Stimulated activated CD4-positive, alpha-beta T cell treated with anti-CD3 and anti-CD28 coated beads, TNF-alpha, amount 100 ng/mL, for 48 hours (primary cell): ENCODE measurements at places on chromosomes 16 and 17.
A peak's percentile ranks its signal among the peaks of the same experiment; 100 is the strongest.

DNA sequence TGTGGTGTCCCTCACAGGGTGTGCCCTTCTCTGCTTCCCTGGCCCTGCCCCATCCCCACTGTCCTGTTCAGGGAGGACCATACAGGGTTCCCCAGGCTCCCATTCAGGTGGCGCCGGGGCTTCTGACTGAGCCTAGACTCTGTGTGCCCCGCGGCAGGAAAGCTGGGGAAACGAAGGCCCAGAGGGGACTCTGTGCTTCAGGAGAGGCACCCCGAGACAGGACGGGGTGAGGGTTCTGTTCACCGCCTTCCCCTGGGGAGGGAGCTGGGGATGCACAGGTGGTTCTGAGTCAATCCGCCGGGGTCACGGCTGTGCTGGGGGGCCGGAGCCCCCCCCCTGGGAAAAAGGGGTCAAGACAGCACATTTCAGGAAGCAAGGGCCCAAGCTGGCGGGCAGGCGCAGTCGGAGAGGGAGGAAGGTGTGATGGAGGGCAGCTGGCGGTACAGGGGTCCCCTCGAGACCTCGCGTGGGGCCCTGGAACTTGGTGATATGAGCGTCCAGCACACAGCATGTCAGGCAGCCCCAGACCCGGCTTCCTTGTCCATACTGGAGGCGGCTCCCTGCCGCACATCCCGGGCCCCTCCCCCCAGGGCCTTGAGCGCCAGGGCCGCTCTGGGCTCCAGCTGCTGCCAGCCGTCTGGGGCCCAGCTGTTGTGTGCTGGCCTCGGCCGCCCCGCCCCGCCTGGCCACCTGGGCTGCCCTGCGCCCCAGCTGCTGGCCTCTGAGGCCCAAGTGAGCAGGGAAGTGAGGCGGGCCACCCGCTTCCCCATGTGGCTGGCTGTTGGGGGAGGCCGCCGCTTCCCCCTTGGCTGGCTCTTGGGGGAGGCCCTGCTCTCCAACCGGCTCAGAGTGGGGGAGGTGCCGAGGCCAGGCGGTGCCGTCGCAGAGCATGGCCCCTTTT, 5.6 kb upstream of the NOTUM start:
- DNase-seq, result no peak

GRCh38 chr17:72188801-72189200, 68.0 kb downstream of the SOX9 start:
- no peak for DNase-seq

DNA sequence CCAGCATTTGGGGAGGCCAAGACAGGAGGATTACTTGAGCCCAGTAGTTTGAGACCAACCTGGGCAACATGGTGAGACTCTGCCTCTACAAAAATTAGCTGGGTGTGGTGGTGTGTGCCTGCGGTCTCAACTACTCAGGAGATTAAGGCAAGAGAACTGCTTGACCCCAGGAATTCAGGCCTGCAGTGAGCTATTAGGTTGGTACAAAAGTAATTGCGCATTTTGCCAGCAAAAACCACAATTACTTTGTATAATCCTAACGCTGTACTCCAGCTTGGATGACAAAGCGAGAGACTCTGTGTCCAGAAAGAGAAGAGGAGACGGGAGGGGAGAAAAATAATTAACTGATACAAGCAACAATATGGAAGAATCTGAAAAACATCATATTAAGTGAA, 32.7 kb downstream of the YWHAE start:
- DNase-seq, result no peak

- DNase-seq, result no peak
Observed at GRCh38 chr17:20189302-20189701, 180.1 kb downstream of the SPECC1 start.

GRCh38 chr16:26175944-26176343, 484.2 kb downstream of the HS3ST4 start:
- DNase-seq, result no peak

GRCh38 chr17:36475346-36475970, 11.0 kb upstream of the ZNHIT3 start:
- no peak for DNase-seq

DNA sequence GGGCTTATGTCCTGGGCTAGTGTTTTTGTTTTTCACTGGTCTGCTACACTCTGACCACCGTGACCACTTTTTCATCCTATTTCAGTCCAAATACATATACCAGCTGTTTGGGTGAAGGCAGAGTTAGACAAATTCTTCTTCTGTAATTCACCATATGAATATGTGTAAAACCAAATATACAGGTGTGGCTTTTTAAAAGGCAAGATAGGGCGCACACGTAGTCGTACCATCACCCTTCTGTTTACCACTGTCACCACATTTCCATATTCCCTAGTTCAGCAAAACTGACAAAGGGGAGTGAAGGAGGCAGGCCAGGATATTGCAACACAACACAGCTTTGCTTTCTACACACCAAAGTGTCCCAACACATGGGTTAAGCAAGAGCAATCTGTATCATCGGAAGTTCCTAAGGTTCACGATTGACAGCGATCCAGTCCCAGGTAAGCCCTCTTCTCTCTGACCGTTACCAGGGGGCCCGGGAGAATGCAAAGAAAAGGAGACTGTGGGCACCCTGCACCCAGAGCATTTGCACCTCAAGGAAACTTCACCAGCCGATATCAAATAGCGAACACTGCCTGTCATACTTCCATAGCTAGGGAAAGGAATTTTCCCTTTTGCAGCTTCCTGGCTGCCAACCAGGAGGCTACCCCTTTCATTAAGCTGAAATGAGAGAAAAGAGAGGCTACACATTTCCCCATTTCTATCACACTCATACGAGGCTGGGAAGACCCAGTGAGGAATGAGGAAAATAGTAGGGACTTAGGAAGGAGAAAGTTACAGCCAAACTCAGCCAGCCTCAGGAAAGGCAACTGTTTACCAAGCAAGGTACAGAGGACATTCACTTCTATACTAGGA, 23.1 kb downstream of the CREBBP start:
- no peak for DNase-seq

DNA sequence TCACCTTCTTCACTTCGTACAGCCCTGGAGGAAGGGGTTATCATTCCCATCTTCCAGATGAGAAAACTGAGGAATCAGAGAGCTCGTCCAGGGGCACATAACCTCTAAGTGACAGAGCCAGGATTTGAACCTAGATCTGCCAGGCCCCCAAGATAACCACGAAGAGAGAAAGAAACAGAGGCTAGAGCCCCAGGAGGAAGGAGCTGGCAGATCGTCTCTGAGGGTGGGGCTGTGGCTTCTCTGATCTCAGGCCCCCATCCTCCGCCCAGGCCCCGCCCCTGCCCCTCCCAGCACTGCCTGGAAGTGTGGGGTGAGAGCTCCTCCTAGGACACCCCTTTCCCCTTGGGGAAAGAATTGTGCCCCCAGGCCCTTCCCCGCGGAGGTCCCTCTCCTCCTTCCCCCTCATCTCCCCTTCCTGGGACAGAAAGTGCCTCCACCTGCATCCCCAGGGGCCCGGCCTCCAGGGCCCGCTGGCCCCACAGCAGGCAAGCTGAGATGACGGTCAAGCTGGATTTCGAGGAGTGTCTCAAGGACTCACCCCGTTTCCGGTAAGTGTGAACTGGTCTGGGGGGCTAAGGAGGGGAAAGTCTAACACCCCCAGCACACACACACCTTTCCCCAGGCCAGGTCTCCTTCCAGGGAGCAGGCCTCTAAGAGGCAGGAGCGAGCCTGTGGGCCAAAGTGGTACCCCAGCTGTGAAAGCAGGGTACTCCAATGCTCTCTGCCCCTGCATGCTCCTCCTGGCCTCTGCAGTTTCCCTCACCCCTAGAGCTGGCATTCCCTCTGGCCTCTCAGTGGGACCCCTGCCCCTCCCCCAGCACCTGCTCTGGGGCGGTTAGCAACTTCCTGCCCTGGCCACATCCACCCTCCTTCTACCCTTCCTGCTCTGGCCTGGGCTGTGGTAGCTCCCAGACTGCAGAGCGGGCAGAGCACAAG, at the start of gene ACAP1:
Gene ACAP1 (plus strand): TSS at position 290 of the 936 bp plus-strand sequence. CDS start 206 bp downstream, at position 496.
- DNase-seq, result peak; percentile 89

- no peak for DNase-seq
Observed at GRCh38 chr16:28538733-28539596, at the start of gene NUPR1. Gene NUPR1 (minus strand): TSS chr16:28538974. CDS start chr16:28538907, 67 bp downstream.

GRCh38 chr17:40326014-40326831, 17.2 kb downstream of the RARA start:
- no peak for DNase-seq

- DNase-seq, result no peak
Observed at GRCh38 chr17:4557626-4558346, 2.6 kb downstream of the GGT6 start.

GRCh38 chr17:57735230-57735629, 9.9 kb downstream of the CCDC182 start:
- no peak for DNase-seq

DNA sequence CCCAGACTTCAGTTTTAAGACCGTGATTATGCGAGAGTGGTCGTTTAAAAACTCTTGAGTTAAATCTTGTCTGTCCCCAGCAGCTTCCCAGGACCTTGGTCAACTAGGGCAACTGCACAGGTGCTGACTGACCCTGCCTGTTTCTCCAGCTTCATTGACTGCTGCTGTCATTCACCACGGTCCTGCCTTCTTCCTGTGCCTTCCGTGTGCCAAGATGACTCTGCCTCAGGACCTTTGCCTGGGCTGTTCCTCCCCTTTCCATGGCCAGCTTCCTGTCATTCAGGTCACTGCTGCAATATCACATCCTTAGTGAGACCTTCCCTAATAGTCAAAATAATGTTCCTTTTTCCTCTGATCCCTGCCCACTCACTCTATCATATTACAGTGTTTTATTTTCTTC, 3.9 kb downstream of the KIAA0513 start:
- no peak for DNase-seq

GRCh38 chr17:35185849-35186248, 8.3 kb downstream of the SLC35G3 start:
- no peak for DNase-seq

DNA sequence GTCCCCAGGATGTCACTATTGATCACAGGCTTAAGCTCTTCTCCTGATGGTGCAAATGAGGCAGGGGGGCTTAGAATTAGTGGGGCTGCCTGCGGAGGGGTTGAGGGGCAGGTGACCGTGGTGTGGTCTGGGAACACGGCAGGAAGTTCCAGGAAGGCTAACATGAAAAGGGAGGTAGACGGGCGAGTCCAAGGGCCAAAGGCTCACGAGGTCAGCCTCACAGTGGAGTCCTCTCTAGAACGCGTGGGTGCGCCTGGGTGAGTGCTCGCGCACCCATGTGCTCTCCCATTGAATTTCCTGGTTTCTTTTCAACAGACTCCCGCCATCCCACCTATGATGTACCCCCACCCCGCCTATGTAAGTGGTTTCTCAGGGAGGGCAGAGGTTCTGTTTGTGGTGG, 15.2 kb downstream of the LGALS9 start:
- DNase-seq, result no peak
